ENCODE measurements at places on chromosomes 3 and 15. TPM values are rescaled to one million over a fixed set of nuclear protein-coding genes. Genes with fewer than 3 reads are reported as not detected.

Gene CTDSPL2
- total RNA-seq, result 71.1 TPM

Gene CCR4
- total RNA-seq, result 0.85 TPM

Gene MITF
- total RNA-seq, result 8.5 TPM

Gene OXSR1
- total RNA-seq, result 40.6 TPM

Gene TGM5
- total RNA-seq, result not detected

Gene SLC22A14
- total RNA-seq, result 0.28 TPM

Gene DUOXA1
- not detected for total RNA-seq

Gene LYZL4
- 0.19 TPM for total RNA-seq

Gene PIERCE2
- total RNA-seq, result 2.1 TPM

Gene GP5
- total RNA-seq, result 1.1 TPM

Gene TCF12
- 50.2 TPM for total RNA-seq

Gene TGFBR2
- 113 TPM for total RNA-seq

Gene C3orf22
- not detected for total RNA-seq

Gene PP2D1
- not detected for total RNA-seq

Gene RSL24D1
- total RNA-seq, result 94.7 TPM

Gene CTXND1
- total RNA-seq, result not detected

Gene HHLA2
- total RNA-seq, result under 0.01 TPM

Gene GOLIM4
- 89.4 TPM for total RNA-seq

Gene LDHAL6B
- not detected for total RNA-seq

Gene FBXL22
- total RNA-seq, result 0.58 TPM

Gene ALDH1A2
- 4.5 TPM for total RNA-seq

Gene SERINC4
- total RNA-seq, result not detected

Gene FSD2
- total RNA-seq, result not detected

Gene ALAS1
- 27.1 TPM for total RNA-seq

Gene GPR87
- total RNA-seq, result under 0.01 TPM

Gene TLR9
- not detected for total RNA-seq

Gene ACTC1
- total RNA-seq, result not detected

Gene GREM1
- total RNA-seq, result 84.7 TPM

Measured in regular cardiac myocyte (primary cell).